Adrenal gland (tissue), 19 donors: ENCODE measurements at places on chromosomes 6 and 20. TPM values are rescaled to one million over a fixed set of nuclear protein-coding genes. Genes with fewer than 3 reads are reported as not detected.

DNA sequence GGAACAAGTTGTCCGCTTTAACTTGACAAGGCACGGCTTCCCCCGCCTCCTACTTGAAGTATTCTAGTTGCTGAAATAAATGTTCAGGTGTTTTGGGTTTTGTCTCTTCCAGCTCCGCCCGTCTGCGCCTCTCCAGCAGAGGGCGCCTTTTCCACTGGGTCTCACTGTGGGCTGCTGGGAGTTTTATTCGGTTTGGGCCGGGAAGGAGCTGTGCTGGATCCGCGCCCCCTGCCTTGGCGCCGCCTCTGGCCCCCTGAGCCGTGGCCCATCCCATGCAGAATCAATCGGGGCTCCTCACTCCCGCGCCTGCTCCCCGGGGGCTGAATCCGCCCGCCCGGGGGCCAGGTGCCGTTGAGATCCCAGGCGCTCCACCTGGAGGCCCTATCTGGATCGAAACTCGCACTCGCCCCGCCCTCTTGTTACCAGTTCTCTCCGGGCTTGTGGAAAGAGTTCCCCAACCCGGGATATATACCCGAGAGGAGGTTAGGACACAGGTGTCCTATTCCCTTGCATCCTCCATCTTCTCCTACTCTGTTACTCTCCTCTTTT, 51.0 kb upstream of the TCF21 start:
- peak; percentile 27 for DNase-seq
- no peaks in the 10 kb centered on the region for H3K36me3 ChIP-seq

DNA sequence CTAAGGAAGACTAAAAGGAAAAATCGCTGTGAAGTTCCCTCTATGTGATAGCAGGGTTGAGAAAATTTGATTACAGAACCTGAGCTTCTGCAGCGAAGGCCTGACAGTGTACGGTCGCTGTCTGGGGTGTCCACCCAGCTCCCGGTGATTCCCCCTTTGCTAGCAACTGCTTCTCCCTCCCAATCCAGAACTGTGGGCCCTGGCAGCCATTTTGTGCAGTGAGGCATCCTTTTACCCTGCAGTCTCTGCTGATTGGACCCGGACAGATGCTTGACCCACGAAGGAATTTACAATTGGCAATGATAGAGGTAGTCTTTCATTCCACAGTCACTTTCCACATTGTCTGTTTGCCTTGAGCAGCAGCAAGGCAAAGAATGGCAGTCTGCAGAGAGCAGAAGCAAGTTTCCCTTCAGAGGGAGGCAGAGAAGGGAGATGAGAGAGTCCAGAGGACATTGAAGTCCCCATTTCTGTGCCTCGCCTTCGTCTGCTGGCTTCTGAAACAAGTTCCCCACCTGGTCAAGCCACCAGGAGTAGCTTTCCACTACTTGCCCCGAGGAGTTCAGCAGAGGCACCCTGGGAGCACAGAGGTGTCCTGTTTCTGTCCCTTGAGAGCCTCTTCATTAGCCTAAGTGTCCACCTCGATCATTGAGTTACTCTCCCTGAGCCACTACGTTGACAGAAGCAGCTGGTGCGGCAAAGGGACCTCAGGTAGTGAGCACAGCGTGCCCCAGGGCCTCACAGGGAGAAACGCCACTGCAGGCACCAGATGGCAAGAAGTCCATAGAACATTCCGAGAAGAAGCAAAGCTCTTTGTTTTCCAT, 370.3 kb downstream of the NRN1 start:
- no peak overlapping the region for H3K27ac ChIP-seq
- no peak overlapping the region for H3K4me3 ChIP-seq
- H3K27me3 ChIP-seq = no peaks in the 10 kb centered on the region

DNA sequence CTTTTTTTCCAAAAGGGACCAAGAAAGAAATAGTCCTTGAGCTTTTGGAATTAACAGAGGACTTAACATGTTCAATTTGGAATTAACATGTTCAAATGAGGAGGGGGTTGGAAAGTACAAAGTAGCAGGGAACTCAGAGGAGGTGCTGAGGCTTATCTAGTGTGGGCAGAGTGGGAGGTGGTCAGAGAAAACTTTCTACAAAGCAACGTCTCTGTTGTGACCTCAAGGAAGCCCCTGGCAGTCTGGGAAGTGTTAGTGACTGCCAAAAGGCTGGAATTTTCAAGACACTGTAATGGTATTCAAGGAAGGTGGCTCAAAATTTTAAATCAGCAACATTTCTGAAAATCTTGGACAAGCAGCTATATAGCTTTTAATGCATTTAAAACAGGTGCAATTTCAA, 7.3 kb downstream of the ECI2 start:
- peaks cover 10% of the 10 kb centered on the region for H3K4me1 ChIP-seq
- no peaks in the 10 kb centered on the region for H3K27me3 ChIP-seq
- H3K4me3 ChIP-seq = no peak overlapping the region
- peaks cover 71% of the 10 kb centered on the region for H3K36me3 ChIP-seq
- DNase-seq = no peak

GRCh38 chr20:63519668-63520503, 679 bp upstream of the PPDPF start:
- H3K27ac ChIP-seq = no peak overlapping the region
- peaks cover 21% of the 10 kb centered on the region for H3K4me1 ChIP-seq
- no peaks in the 10 kb centered on the region for H3K27me3 ChIP-seq
- no peaks in the 10 kb centered on the region for H3K36me3 ChIP-seq

DNA sequence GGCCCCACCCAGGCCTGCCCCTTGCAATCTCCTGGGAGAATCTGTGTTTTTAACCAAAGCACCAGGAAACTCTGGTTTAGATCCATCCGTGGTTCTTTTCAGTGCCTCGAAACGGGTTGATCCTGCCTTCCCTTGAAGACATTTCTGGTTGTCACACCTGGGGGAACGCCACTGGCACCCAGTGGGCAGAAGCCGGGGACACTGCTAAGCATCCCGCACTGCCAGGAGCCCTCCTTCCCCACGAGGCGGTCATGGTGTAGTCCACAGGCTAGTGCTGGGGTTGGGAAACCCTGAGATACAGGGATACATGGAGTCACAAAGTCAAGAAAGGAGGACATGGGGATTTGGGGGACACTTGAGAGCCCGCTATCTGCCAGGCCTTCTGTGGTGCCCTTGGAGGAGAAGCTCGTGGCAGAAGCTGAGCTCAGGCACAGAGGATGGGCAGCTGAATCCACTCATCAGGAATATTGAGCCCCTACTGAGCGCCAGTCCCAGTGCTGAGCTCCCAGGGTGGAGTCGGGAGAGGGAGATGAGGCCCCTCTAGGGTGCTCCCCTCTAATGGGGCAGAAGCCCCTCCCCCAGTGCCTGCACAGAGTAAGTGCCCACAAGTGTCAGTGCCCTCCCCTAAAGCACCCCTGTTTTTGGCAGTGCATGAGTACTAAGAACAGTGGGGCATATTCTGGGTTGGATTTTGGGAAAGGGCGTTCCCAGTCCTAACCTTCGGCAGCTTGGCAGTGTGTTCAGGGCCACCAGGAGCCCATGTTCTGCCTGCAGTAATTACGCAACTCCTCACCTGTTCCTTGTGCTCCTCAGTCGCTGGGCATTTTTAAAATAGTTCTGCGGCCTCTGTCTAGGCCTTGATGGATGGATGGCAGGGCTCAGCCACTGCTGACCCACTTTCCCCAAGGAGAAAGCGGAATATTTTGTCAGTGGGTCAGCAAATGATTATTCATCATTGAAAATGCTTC, 25.6 kb upstream of the PHACTR3 start:
- peaks cover 27% of the 10 kb centered on the region for H3K27me3 ChIP-seq
- H3K36me3 ChIP-seq = no peaks in the 10 kb centered on the region
- no peak overlapping the region for H3K27ac ChIP-seq
- DNase-seq = no peak
- H3K4me1 ChIP-seq = no peaks in the 10 kb centered on the region

DNA sequence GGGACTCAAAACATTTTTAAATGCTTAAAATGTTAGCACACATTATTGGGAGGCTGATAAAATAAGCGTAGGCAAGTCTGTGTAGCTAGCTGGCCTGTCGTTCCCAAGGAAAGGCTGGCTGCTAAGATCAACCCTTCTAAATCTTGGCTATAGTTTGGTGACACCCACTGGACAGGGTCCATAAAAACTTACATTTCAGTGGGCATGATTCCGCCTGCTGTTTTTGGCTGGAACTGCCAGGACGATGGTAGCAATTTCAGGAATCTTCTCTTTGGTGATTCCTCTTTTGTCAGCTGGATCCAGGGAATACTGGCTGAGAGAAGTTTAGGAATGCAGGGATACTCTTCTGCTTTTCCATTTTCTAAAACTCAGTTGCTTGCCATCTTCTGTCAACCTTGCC, 162.2 kb downstream of the NKAIN2 start:
- H3K27me3 ChIP-seq = no peaks in the 10 kb centered on the region
- no peaks in the 10 kb centered on the region for H3K4me1 ChIP-seq

DNA sequence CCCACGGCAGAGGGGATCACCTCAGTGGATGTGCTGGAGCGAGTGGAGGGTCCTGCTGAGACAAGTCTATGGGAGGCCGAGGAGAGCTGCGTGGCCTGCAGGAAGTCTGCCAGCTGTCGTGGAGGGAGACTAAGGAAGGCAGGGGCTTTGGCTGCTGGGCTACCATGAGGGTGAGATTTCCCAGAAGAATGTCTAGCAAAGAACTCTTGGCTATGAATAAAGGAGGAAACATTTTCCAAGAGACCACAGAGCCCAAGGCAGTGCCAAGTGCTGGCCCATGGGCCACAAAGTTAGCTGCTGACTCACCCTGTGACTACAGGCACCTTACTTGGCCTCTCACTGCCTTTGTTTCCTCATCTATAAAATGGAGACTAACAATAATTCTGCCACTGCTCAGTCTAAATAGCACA, 73.4 kb downstream of the PRDM1 start:
- no peak overlapping the region for H3K27ac ChIP-seq
- H3K4me3 ChIP-seq = no peak overlapping the region
- H3K36me3 ChIP-seq = no peaks in the 10 kb centered on the region
- H3K4me1 ChIP-seq = no peaks in the 10 kb centered on the region
- no peaks in the 10 kb centered on the region for H3K27me3 ChIP-seq

DNA sequence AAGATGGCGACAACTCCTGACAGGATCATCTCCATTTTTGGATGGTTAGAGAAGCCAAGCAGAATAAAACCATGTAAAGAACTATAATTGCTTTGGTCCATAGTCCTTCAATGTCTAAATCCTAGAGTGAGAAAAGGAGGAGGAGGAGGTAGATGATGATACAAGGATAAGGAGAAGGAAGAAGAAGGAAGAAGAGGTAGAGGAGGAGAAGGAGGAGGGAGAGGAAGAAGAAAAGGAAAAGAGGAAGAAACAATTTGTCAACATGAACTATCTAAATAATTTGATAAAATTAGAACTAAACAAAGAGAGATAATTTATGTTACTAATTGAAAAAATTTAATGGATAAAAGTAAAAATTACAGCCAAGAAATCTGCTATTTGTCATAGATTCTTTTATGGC, at the start of gene OR2W1:
Gene OR2W1 (minus strand): TSS at position 101 of the 400 bp plus-strand sequence. CDS start 0 bp downstream, at position 101.
- no peaks in the 10 kb centered on the region for H3K27me3 ChIP-seq
- no peak for DNase-seq
- H3K4me1 ChIP-seq = no peaks in the 10 kb centered on the region

DNA sequence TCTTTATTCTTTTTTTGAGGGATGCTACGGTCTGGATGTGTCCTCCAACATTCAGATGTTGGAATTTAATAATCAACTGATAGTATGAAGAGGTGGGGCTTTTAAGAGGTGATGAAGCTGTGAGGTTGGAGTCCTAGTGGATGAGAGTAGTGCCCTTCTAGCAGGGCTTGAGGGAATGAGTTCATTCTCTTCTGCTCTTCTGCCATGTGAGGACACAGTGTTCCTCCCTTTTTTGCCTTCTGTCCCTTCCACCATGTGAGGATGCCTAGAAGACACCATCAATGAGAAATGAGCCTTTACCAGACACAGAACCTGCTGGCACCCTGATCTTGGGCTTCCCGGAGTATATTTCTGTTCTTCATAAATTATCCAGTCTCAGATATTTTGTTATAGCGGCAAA, 82.1 kb upstream of the MLIP start:
- no peak overlapping the region for H3K4me3 ChIP-seq
- H3K4me1 ChIP-seq = peaks cover 10% of the 10 kb centered on the region
- H3K27ac ChIP-seq = no peak overlapping the region
- H3K36me3 ChIP-seq = no peaks in the 10 kb centered on the region
- no peak for DNase-seq

DNA sequence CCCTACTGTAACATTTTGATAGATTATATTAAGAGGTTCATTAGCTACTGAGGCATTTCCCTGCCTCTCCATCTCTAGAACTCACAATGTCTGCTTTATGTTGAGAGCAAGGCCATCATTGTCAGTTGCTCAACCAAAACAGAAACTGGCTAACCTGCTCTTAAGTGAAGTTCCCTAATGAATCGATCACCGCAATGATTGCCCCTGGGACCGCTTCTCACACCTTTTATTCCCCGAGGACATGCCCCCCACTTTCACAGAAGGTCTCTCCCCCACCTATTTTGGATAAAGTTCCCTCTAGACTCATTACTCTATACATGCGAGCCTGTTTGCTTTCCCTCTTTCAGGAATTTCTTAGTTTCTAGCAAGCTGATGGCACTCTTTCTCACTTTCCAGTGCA, 108.8 kb downstream of the FAM217A start:
- H3K27ac ChIP-seq = no peak overlapping the region
- H3K4me3 ChIP-seq = no peak overlapping the region
- no peaks in the 10 kb centered on the region for H3K27me3 ChIP-seq
- H3K4me1 ChIP-seq = no peaks in the 10 kb centered on the region

- no peaks in the 10 kb centered on the region for H3K27me3 ChIP-seq
- H3K36me3 ChIP-seq = no peaks in the 10 kb centered on the region
- no peak for DNase-seq
- peaks cover 8% of the 10 kb centered on the region for H3K4me1 ChIP-seq
These were observed 70.2 kb downstream of the BLOC1S5 start for GRCh38 chr6:7993952-7994351.

GRCh38 chr6:52155791-52156576, 30.2 kb upstream of the IL17A start:
- no peaks in the 10 kb centered on the region for H3K27me3 ChIP-seq
- H3K4me3 ChIP-seq = no peak overlapping the region
- no peak overlapping the region for H3K27ac ChIP-seq

DNA sequence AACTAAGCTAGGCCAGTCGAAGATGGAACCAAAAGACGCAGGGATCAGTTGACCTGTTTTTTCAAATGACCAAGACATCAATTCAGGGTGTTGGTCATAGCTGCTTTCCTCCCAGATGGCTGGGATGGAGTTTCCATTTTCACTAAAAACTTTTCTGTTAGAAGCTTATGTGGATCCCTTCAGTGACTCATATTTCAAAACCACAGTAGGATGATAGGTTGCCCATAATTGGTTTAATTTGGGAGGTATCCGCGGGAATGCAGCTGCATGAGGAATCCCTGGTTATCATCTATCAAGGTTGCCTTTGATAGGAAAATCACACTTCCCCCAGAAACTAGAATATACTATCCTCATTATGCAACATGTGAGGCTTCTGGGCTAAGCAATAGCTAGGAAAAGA, 150.9 kb upstream of the MLIP start:
- no peak for DNase-seq
- no peak overlapping the region for H3K27ac ChIP-seq
- H3K4me1 ChIP-seq = no peaks in the 10 kb centered on the region
- no peaks in the 10 kb centered on the region for H3K36me3 ChIP-seq
- H3K27me3 ChIP-seq = no peaks in the 10 kb centered on the region

Gene SLC22A7
- not detected for total RNA-seq

Gene TSHZ2
- 65.3 TPM for total RNA-seq

Gene BPI
- 0.29 TPM for total RNA-seq

Gene IL17A
- total RNA-seq = not detected

Gene HSPA12B
- 4.3 TPM for total RNA-seq

Gene ERVFRD-1
- 0.69 TPM for total RNA-seq

Gene NEURL2
- 16.0 TPM for total RNA-seq

Gene PRSS35
- total RNA-seq = 18.7 TPM
